ENCODE measurements at places on chromosomes 16 and 17.
A peak's percentile ranks its signal among the peaks of the same experiment; 100 is the strongest.

DNA sequence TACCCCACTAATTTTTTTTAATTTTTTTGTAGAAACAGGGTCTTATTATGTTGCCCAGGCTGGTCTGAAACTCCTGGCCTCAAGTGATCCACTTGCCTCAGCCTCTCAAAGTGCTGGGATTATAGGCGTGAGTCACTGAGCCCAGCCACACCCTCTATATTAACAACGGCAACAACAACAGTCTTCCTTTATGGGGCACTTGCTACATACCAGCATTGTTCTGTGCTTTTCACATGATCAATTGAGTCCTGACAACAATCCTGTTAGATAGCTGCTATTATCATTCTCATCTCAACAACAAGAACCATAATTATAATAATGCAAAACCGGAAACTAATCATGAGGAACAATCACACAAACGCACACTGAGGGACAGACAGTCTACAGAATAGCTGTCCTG is 12.6 kb upstream of the ARL5C start:
- DNase-seq, result no peak

GRCh38 chr17:7577327-7578199 is 1.9 kb upstream of the CD68 start:
- no peak for DNase-seq

DNA sequence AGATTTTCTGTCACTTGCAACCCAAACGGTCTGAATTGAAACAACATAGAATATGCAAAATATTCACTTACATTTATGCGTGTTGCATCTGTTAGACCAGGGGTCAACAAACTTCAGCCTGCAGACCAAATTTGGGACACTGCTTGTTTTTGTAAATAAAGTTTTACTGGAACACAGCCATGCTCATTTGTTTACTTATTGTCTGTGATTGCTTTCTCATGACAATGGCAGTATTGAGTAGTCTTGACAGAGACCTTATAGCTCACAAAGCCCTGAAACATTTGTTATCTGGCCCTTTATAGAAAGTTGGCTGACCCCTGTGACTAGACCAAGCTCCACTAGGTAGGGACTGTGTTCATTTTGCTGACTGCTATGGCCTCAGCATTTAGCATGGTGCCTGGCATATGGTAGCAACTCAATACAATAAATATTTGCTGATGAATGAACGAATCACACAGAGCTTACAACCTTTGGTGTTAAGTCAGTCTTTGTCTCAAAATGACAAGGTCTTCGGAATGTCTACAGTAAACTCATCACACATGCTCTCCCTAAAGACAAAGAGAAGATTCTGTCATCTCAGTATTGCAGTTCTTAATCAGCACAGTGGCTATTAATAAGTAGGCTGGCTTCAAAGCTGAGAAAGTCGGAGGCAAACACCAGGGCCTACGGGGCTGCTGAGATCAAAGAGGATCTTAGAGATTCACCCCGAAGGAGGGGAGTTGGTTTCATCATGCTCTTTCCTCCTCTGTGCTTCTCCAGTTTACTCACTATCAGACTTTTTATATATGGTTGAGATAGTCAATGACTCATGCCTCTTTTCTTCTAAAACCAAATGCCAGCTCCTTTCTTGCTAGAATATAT is 95.2 kb upstream of the AXIN2 start:
- no peak for DNase-seq

- peak; percentile 21 for DNase-seq
These were observed 4.4 kb downstream of the GGA2 start for GRCh38 chr16:23505671-23506605.

- peak; percentile 79 for DNase-seq
These were observed 16.5 kb downstream of the MRPS23 start for GRCh38 chr17:57833179-57833939.

- no peak for DNase-seq
These were observed 78.7 kb upstream of the GPRC5B start for GRCh38 chr16:19963301-19963700.

GRCh38 chr17:41429667-41430066 is 5.3 kb upstream of the KRT37 start:
- no peak for DNase-seq

DNA sequence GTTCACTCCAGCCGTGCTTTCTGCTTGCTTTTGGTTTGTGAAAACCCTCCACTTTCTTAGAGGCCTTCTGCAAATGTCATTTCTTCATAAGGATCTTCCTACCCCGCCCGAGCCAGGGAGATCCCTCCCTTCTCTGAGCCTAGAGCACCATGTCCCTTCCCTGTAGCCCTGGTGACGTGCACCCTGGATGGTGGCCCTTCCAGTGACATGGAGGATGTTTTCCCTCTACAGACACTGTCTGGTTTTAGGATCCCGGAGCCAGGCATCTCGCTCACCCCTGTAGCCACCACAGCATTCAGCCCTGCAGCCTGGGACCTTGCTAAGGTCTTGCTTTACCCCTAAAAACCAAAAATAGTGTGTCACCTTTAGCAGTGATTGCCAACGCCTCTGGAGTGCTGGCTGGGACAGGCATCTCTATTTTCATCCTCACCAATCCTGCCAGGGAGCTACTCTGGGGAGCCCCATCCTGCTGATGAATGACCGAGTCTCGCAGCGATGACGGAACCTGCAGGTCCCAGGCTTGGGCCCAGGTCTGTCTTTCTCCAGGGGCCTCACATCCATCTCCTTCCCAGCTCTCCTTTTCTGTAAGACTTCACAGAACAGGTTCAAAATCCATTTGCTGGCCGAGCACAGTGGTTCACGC is 394.1 kb upstream of the TNRC6C start:
- no peak for DNase-seq

DNA sequence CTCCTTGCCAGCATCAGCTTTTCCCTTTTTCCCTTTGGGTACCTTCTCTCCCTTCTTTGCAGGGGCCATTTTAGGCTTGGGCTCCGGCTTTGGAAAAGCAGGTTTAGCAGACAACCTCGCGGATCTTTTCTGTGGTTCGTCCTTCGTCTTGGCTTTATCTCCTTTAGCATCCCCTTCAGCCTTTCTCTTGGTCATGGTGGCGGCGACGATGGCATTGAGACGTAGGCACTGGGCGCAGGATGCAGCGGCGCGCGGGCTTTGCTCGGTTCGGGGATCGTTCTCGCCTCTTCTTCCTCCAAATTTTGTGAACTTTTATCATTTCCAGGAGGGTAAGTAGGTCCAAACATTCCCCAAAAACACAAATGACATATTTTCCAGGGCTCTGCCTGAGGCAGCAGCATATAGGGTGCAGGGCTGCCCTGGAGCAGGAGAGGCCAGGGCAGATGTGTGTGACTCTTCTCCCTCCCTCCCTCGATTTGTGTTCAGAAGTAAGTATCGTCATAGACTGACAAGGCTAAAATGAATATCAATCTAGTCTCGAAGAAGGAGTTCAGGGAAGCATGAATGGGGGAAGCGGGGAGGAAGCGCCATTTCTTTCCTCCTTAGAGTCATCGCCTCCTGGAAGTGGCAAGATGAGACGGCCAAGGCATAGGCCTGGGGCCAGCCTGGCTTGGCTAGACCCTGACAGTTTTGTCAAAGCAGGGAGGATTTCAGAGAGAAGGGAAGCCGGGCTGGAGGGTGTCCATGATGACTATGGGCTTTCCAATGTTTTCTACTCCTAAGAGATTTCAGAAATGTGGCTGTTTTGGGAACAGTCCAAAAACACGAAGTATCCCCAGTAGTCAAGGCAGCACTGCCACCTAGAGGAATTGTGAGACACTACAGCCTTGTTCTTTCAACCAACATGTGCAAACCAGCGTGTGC is 13.2 kb downstream of the CHCT1 start:
- peak; percentile 95 for DNase-seq

DNA sequence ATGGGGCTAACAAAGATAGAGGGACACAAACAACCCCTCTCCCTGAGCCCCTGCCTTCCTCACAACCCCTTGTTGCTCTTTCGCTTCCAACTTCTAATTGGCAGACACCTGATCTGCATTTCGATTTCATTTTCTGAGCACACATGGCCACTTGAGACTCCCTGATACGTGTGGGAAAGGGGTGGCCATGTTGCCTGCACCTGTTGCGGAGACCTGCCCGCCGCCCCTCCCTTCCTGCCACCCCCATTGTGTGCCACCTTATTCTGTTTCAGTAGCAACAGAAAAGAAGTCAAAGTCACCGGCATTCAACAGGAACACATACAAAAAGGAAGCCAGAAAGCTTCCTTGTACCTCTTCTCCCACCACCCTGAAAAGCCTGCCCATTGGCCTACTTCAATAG is 254.7 kb upstream of the SOX9 start:
- no peak for DNase-seq

GRCh38 chr16:1288813-1289476 is 20.5 kb upstream of the UBE2I start:
- DNase-seq, result no peak

- no peak for DNase-seq
These were observed 72.5 kb downstream of the RBFOX1 start for GRCh38 chr16:7405166-7405565.

GRCh38 chr17:44610871-44611270 is 45.4 kb upstream of the MEIOC start:
- DNase-seq, result peak; percentile 37

DNA sequence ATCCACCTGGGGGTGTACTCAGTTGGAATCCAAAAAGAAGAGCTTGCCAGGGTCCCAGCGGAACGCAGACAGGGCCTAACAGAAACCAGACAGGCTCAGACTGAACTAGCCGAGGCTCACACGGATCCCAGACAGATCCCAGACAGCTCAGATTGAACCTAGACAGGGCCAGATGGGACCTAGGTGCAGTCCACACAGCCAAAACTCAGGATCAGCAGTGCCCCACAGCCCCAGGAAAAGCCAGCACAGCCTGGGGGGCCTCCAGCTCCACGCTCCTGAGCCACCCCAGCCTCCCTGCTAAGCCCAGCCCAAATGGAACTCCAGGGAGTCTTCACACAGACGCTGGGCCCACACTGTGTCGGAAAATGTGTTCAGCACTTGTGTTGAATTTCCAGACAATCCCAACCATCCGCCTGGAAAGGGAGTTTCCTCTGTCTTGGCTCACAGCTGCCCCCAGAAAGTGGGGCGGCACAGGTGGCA is 7.5 kb downstream of the STX1B start:
- no peak for DNase-seq
